ENCODE measurements at places on chromosomes 16 and 17. TPM values are rescaled to one million over a fixed set of nuclear protein-coding genes. Genes with fewer than 3 reads are reported as not detected.

The CIAO3 gene
- total RNA-seq, result 18.3 TPM

GRCh38 chr16:47254756-47255155, 111.0 kb upstream of the NETO2 start:
- DNase-seq, result no peak

The MRM3 gene
- 13.3 TPM for total RNA-seq

The TRPV3 gene
- total RNA-seq, result 0.28 TPM

- DNase-seq, result no peak
Measured at GRCh38 chr16:48372744-48373143, 12.5 kb downstream of the SIAH1 start.

The SDK2 gene
- 0.15 TPM for total RNA-seq

Measured in left lobe of liver (tissue), 2 donors.